ENCODE measurements at places on chromosomes 7 and 10.

DNA sequence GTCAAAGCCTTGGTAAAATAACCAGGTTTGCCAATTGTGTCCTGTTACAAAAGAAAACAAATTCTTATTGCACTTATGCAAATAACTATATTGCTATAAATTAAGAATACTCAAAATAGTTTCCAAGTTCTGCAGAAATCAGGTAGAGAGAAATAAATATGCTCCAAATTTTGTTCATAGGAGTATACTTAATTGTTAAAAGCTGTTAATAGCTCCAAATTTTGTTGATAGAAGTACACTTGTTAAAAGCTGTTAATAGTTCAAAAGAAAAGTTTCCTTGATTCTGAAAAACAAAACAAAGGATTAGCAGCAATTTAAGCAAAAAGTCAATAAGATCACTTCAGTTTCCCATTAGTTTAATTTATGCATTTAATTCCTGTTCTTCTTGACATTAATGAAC is 46.4 kb upstream of the ZNF138 start:
- no peak for DNase-seq

GRCh38 chr7:51280156-51280555 is 36.5 kb downstream of the COBL start:
- DNase-seq, result no peak

DNA sequence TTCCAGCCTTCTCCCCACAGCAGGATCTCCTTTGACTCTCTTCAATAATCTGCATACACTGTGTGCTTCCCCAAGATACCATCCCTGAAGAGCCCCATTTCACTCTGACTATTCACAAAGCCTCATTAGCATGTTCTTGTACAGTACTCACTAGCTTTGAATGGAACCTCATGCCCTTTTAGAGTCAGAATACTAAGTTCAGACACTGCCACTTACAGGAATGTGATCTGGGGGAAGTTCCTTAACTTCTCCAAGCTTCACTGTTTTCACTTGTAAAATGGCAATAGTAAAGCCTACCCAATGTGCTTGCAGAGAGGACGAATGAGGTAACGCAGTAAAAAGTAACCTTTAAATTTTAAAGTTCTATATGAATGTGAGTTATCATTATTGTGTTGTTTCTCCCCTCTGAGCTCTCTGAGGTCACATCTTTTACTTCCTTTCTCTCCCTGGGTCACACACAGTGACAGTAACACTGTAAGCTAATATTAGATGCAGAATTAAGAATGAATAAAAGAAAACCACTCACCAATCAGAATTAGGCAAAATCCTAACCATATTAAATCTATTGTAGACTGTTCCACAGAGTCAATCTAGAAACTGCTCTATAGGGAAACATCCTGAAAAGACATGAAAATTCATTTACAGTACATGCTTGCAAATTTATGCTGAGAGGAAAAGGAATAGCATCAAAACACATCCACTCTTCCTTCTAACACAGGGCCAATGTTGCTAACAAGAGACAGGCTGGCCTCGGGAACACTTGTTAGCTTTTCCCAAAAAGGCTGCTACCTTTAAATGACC is 64.2 kb upstream of the IL6 start:
- DNase-seq, result no peak

DNA sequence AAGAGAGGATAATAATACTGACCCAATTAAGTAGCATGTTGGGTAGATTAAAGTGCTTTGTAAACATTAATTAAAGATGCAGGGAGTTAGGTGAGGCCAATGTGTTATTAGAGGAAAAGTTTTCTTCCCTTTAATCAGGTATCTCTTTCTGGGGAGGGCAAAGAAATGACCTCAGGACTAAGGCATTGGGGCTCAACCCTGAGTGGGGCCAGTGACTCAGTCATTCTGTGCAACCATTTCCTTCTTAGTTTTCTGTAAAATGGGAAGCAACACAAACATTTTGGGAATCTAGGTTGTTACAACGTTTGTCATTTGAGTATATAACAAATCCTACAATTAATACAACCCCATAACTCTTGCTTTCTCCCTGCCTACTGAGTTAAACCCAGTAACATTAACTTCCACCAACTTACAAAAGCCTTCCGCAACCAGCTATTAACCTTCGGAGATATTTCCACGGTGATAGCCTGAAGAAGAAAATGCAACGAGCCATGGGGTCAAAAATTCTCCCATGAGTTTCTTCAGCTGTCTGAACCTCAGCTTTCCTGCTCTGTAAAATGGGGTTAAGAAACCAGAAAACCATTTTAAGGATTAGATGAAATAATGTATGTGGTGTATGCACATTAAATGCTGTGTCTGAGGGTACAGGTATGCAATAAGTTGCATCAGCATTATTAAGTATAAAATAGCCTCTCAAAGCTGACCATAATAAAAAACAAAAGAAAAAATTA is 965 bp upstream of the PROSER2 start:
- DNase-seq, result no peak

GRCh38 chr7:121366852-121367431 is 29.2 kb downstream of the FAM3C start:
- DNase-seq, result peak; percentile 61

GRCh38 chr10:3948843-3949242 is 163.8 kb upstream of the KLF6 start:
- peak; percentile 85 for DNase-seq

- no peak for DNase-seq
Measured at GRCh38 chr7:80726666-80727065, 88.2 kb downstream of the CD36 start.

DNA sequence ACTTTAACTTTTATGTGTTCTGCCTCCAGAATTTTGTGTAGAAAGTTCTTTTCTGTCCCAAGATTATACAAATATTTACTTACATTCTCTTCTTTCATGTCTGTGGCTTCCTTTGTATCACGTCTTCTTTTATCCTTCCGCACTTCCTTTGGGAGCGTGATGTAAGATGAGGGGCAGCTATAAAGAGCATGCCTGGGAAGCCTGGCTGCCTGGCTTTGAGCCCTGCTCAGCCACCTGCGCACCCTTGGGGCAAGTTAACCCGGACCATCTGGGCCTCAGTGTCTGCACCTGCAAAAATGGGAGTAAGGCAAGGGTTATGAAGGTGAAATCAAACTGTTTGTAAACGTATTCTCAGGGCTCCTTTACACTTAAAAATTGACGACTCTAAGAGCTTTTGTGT is 25.2 kb downstream of the PALD1 start:
- no peak for DNase-seq
